8988T (cell line): ENCODE measurements at places on chromosomes 7 and 10.

DNA sequence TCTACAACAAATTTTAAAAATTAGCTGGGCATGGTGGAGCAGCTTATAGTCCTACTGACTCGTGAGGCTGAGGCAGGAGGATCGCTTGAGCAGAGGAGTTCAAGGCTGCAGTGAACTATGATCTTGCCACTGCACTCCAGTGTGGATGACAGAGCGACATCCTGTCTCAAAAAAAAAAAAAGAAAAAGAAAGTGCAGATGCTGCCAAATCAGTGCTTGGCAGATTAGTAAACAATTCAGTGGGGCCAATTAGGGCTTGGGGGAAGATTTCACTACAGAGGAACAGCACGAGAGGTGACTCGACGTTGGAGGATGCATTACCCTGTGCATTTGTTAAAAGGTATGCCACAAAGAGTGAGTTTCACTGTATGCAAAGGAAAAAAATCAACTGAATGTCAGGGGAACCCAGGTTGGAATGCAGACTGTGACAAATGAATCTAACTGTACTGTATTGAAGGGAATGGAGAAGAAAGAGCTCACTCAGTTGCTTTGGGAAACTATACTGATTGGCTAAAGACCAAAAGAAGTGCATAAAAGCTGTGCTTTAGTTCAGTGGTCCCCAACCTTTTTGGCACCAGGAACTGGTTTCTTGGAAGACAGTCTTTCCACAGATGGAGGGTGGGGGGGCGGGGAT lies 31.6 kb downstream of the GARIN1A start:
- no peak for DNase-seq

GRCh38 chr7:29996321-29996720 lies 6.7 kb upstream of the SCRN1 start:
- no peak for DNase-seq

DNA sequence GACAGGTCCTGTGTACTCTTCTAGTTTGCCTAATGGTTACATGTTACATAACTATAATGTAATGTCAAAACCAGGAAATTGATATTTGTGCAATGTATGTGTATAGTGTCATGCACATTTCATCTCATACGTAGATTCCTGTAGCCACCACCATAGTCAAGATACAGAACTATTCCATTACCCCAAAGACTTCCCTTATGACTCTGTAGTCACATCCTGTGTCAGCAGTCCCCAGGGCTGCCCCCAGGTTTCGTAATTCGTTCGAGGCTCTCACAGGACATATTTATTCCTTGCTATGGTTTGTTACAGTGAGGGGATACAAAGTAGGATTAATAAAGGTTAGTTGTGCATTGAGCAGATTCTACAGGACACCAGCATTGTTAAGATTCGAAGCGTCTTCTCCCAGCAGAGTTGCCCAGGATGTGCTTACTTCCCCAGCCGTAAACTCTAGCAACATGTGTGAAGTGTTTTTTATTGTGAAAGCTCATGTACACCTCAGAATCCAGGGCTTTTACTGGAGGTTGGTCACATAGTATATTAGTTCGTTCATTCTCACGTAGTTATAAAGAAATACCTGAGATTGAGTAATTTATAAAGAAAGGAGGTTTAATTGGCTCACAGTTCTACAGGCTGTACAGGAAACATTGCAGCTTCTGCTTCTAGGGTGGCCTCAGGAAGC lies 18.6 kb downstream of the RABGEF1 start:
- DNase-seq, result no peak

DNA sequence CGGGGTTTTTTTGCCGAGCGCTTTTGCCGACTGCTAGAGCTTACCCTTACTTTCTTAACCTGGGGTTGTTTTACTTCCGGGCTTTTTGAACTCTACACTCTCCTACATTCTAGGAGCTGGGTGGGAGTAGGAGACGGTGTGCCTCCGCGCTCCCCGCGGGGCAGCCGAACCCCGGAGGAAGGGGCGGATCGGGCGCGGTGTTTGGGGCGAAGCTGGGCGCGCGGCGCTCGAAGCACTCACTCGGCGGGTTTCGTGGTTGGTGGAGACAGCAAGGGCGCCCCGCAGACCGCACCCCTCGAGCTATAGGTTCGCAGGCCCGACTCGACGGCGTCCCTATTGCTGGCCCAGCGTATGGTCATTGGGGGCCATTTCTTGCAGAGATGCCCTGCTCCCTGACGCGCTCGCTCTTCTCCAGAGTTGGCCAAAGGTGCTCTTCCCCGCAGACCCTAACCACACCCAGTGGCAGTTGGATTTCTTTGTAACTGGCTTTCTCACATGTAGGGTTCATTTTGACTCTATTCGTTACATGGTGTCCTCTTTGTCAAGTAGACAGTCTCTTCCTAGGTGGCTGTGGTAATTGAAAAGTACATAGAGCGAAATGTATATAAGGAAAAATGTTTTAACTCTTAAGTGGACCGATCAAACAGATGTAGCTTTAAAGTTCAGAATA lies 364 bp downstream of the ZNF518A start:
- peak; percentile 46 for DNase-seq

GRCh38 chr10:7701158-7701742 lies 1.9 kb upstream of the ITIH2 start:
- no peak for DNase-seq

GRCh38 chr10:122992031-122992585 lies 11.9 kb downstream of the PSTK start:
- no peak for DNase-seq

DNA sequence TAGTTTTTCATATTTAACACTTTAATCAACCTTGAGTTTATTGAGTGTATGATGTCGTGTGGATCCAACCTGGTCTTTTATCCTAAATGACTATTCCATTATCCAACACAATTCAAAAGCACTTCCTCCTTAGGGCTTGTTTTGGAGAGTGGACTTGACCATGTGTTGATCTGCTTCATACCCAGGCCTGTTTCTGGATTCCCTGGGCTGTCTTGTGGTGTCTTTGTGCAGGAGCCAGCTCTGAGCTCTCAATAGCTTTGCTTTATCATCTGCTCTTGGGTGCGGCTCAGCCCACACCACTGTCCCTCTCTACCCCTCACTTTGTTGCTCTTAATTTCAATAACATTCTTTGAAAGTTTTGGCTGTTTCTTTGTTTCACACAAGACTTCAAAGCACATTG lies 70.9 kb upstream of the CHST15 start:
- no peak for DNase-seq

DNA sequence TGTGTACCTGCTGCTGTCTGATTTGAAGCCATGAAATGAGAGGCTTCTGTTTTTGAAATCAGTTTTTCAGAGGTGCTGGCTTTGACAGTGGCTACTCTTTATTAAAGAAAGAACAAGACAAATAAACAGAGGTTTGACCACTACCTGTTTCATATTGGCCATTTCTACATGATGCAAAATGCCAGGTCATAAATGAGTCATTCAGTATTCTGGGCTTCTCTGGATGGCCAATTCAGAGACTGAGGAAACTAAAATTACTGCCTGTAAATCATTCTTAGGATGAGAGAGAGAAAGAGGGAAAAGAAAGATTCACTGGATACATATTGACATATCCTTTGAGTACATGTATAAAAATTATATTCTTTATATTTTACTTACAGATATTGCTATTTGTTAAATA lies 303.3 kb upstream of the ETV1 start:
- no peak for DNase-seq
